Skin of body (tissue), 3 donors: ENCODE measurements at places on chromosomes 12 and 14.

DNA sequence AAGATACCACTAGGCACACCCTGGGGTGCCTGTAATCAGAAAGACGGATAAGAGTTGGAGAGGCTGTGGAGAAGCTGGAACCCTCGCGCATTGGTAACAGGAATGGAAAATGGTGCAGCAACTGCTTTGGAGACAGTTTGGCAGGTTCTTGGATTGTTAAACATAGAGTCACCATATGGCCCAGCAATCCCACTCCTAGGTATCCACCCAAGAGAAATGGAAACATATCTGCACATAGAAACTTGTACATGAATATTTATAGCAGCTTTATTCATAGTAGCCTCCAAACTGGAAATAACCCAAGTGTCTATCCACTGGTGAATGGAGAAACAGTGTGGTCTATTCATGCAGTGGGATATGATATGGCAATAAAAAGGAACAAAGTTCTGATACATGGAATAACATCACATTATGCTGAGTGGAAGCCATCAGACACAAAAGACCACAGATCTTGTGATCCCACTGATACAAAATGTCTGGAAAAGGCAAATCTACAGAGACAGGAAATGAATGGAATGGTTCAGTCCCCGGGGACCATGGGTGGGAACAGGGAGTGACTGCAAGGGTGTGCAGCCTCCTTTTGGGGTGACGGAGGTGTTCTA lies 45.4 kb downstream of the JAG2 start:
- no peak for DNase-seq

DNA sequence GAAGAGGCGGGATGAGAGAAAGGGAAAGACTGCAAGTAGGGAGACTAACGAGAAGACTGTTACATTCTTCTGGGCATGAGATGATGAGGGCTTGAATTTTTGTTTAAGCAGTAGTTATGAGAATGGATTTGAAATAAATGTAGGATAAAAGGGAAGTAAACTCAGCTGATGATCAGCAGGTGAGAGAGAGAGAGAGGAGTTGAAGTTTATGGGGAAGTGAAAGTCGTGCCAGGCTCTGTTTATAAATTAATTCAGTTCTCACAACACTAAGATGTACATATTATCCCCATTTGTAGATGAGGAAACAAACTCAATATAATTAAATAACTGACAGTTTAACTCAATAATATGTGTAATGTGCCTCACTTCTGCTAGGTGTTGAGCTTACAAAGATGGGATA lies 170.0 kb upstream of the RMST start:
- DNase-seq, result no peak

DNA sequence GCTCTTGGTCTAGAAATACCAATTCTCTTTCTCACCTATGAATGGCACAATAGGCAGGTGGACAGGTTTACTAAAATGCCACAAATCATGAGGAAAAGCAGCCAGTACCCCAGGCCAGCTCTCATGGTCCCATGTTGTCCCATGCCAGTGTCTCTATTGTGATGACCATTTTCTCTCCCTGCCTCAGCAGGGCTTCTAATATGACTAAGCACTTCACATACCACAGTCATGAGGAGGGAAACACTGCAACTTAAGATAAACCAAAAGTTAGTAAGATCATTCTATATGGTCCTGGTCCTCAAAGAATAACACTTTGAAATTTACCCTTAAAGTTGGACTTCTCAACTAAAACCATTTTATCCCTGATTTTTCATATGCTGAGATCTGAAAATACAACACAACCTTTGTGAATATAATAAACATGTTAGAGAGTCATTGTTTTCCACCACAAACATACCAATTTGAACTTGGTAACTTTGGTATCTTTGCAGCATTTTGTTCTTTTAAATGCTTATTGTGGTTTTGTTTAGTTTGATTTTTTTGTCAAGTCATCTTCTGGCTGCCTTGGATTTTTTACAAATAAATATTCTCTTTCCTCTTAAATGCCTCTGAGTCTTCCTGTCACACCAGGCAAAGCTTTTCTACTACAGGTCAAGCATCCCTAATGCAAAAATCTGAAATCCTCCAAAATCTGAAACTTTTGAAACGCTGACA lies 3.6 kb downstream of the TTC5 start:
- no peak for DNase-seq

- DNase-seq, result no peak
Measured at GRCh38 chr12:46660276-46660675, 165.5 kb downstream of the SLC38A4 start.

GRCh38 chr14:87600240-87600639 lies 392.7 kb downstream of the GALC start:
- no peak for DNase-seq
